ENCODE measurements at places on chromosomes 6 and 20.

DNA sequence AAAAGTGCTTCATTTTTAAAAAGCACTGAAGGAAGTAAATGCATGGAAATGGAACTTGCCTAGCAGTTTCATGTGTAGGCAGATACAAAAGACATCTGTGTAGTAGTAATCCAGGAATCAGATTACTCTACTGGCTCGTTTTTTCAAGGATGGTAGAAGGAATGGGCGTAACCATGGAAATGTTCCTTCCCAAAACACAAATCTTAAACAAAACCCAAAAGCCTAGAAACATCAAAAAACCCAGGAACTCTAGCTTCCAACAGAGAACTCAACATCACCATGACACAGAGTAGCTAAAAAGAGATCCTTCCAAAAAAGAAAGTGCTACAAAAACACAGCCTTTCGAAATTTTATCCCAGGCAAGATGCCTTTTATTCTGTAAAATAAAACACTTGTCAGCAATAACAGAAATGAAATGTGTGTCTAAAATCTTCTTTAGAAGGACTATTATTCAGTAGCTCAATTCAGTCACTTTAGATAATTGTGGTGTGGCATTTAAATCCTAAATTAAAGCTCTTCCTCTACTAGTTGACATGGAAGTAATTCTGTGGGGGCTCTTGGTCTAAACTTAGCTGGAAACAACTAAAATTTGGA lies 81.7 kb downstream of the FAM217A start:
- DNase-seq, result peak; percentile 67

DNA sequence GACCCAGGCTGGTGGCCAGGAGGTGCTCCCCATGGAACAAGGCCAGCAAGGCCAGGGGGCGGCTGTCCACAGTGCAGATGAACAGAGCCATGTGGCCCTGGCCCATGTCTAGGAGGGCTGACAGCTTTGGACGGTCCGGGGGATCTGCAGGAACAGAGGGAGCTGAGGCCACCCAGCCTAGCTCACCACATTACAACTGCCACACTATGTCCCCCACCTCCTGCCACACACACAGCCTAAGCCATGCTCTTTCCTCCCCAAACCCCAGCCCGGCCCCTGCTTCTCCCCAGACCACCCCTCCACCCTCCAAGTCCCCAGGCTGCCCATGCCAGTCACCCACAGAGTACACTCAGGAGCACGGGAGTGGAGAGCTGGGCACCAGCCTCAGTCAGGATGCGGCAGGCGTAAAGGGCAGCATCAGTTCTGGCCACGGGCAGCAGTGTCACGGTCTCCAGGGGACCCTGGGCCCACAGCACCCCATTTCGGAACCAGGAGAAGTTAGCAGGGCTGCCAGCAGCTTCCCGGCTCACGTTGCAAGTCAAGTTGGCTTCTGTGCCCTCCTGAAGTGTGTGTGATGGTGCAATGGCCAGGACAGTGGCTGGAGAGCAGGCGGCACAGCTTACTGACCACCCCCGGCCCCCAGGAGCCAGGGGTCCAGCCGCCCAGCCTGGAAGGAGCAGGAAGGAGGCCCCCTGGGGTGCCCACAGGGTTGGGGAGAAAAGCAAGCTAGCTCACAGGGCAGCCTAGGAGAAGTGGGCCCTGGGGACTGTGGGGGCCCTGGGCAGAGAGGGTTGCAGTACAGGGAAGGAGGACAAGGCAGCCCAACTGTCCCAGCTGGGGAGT lies 15.2 kb upstream of the ADAM33 start:
- DNase-seq, result no peak

DNA sequence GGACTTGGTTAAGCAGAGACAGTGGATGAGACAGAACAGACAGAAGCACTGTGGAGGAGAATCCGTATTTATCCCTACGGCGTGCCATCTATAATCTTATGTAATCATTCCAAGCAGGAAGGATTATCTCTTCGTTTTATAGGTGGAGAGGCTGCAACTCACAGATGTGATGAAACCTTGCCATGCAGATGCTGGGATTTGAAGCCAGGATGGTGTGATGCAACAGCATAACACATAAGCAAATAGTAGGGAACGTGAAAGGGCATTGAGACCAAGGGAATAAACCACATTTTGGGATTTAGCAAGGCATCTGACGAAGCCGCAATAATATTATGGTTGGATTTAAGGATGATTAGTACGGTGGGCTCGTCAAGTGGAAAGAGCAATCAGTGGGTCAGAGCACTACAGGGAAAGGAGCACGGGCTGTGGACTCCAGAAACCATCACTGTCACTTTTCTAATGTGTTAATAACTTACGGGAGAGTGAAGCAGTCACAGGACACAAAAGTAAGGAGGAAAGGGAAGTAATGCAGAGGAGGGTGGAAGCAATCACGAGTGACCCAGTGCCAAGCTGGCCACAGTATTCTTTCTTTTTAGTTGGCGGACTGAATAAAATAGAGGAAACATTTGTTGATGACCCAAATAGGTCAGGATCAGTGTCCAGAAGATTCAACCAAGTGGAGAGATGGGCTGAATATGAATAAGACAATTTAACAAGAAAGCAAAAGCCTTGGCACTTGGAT lies 119.6 kb upstream of the EDN1 start:
- DNase-seq, result peak; percentile 32

DNA sequence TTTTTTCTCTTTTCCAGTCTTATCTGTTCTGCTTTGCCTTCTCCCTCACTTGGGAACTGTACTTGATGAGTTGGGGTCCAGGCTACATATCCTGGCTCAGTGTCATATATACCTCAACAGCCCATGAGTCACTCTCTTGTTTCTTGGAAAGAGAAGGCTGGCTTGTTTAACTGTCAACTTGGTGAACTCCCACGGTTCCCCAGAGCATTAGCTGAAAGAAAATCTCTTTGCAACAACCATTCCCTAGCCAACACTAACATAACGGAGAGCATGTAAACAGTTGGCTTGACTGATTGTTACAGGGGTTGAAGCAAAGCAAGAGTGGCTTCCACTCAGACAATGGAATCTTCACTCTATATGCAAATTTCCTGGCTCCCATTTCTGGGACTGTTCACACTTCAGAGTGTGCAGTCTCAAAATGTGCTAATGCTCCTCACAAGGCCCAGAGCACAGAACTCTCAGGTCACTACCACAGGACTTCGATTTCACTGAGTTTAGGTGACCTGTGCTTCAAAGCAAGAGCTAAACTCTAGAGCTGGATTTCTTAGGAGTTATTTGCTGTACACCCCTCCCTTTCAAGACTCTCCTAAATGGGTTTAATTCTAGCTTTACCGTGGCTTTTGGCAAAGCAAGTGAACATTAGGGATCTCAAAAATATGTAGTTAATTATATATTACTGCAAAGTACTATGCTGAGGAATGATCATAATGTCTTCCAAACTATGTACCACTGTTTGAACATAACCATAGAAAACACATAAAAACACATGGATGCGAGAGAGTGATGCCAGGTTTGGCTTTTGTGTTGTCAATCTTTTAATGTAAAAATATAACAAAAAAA lies 609.8 kb downstream of the RFPL4B start:
- DNase-seq, result peak; percentile 63

GRCh38 chr6:143348531-143348930 lies 102.0 kb downstream of the ADAT2 start:
- no peak for DNase-seq

- DNase-seq, result peak; percentile 79
These were observed 76.7 kb downstream of the CEP162 start for GRCh38 chr6:84150705-84151104.

- no peak for DNase-seq
These were observed 50.8 kb downstream of the PREX1 start for GRCh38 chr20:48777005-48777404.

GRCh38 chr20:62752181-62752670 lies 43.6 kb downstream of the NTSR1 start:
- no peak for DNase-seq

GRCh38 chr6:164230259-164230658 lies 815.7 kb downstream of the QKI start:
- DNase-seq, result no peak

GRCh38 chr6:158501360-158502262 lies 58.3 kb upstream of the TMEM181 start:
- no peak for DNase-seq

DNA sequence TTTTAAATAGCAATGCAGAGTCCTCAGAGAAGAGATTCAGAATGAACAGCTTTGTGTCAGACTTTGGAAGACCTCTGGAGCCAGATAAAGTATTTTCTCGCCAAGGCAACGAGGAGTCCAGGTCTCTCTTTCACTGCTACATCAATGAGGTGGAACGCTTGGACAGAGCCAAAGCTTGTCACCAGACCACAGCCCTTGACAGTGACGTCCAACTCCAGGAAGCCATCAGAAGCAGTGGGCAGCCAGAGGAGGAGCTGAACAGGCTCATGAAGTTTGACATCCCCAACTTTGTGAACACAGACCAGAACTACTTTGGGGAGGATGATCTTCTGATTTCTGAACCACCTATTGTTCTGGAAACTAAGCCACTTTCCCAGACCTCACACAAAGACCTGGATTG lies 55.5 kb downstream of the MRAP2 start:
- DNase-seq, result no peak

Measured in AG09319 (cell line).